ENCODE measurements at places on chromosomes 4 and X.

DNA sequence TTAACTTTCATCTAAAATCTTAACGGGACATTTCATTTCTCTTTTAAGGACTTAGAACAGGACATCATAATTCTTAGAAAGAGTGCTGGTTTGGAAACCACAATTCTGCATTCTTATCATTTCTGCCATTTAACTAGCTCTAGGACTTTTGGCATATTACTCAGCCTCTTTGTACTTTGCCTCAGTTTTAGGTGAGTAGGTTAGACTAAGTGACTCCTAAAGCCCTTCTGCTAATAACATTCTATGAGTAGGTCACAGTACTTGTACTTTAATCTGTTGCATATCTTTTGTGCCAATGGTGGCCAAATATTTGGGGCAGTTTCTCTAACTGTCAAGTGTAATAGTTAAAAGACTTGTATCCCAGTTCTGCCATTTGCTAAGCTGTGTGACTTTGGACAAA is 115.4 kb upstream of the NUDT6 start:
- DNase-seq, result no peak

DNA sequence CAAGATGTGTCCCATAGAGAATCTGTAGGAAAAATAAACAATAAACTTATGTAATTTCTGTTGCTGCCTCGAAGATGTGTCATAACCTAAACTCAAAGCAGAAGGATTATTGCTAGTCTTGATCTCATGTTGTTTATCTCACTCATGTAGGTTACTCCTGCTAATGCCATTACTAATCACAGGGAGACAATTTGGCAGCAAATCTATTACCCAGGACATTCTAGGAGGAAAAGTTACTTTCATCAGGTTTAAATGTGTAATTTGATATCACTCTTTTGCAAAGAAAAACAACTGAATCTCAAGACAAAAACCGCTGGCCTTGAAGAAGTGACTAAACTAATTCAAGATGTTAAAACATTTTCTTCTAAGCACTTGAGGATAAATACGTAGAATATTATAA is 34.0 kb downstream of the LDOC1 start:
- DNase-seq, result no peak

DNA sequence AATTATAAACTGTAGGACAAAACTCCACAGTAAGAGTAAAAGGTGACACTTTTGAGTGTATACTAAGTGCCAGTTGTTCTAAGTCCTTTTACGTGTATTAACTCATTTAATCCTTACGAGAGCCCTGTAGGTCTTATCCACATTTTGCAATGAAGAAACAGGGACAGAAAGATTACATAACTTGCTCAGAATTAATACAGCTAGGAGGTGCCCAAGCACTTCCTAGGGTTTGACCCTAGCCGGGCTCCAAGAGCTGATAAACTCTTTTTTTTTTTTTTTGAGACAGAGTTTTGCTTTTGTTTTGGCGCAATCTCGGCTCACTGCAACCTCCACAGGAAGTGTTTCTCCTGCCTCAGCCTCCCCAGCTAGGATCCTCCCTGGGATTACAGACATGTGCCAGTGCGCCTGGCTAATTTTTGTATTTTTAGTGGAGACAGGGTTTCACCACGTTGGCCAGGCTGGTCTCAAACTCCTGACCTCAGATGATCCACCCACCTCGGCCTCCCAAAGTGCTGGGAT is 110.4 kb downstream of the UBE2K start:
- no peak for DNase-seq

DNA sequence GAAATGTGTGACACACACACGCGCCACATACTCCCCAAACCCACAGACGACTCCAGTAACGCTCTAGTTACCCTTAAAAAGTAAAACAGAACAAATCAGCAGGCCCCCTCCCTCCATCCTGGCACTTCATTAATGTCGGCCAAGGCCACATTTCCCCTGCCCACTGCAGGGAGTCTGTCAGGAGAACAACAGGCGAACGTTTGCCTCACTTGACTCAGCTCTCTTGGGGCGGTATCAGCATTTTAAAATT is 671 bp upstream of the FHIP1A start:
- DNase-seq, result no peak

- no peak for DNase-seq
Observed at GRCh38 chrX:130118441-130119311, 8.4 kb upstream of the ELF4 start.

- no peak for DNase-seq
Observed at GRCh38 chr4:186345184-186345583, 79.2 kb downstream of the F11 start.

DNA sequence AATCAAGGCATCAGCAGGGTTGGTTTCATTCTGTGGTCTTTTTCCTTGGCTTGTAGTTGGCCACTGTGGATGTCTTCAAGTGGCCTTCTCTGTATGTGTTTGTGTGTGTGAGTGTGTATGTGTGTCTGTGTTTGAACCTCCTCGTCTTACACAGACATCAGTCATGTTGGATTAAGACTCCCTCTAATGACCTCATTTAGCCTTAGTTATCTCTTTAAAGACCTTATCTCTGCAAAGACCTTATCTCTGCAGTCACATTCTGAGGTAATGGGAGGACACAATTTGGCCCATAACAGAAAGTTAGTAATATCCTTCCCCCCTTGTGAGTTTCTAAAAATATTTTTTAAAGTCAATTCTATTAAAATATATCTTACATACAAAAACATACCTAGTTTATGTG is 126.7 kb downstream of the EMCN start:
- DNase-seq, result no peak

- no peak for DNase-seq
Observed at GRCh38 chrX:67104982-67105757, 438.7 kb upstream of the AR start.

- no peak for DNase-seq
Observed at GRCh38 chrX:150503898-150504219, 64.6 kb upstream of the MTM1 start.

DNA sequence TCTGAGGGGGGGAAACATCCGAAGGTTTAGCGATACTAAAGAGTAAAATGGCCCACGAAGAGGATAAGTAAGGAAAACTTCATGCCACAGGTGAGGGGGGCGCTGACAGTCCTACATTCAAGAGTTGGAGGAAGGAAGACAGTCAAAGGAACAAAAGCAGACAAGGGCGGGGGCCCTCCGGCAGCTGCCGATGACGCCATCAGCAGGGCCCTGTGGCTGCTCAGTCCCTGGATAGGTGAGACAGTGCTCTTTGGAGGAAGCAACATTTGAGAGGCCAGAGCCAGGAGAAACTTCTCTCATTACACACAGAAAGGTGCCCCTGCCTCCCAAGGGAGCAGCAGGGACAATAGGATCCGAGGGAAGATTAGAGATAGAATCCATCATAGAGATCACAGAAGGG is 41.5 kb downstream of the RAB40AL start:
- DNase-seq, result no peak

DNA sequence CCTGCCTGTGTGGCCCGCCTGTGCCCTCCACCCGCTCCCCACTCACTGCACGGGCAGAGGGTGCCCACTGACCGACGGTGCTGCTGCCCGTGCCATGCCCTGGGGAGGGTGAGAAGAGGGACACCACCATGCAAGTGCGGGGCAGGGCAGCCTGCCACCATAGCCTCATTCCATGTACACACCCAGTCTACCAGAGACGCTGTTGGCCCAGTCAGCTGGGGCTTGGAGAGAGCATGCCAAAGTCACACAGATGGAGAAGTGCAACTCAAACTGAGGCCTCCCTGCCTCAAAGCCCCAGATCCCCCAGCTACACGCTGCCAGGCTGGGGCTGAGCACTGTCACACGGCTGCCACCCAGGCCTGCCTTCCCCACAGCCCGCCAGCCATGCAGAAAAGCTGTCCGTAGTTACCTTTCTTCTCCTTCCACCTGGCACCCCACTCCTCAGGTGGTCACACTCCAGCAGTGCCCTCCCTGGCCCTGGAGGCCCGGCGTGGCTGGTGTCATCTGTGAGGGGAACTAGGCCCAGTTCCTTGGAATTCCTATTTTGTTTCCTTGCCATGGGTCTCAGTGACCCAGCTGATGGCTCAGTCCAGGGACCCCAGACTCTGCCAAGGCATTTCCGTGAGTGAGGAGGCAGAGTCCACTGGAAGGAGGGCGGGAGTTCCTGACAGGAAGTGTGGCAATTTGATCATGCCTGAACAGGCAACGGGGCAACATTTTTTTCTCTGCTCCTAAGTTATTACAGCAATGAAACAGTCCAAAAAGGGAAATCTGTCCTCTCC is at the start of gene SLC2A9:
Gene SLC2A9 (minus strand): TSS at position 627 of the 782 bp plus-strand sequence. CDS start 68 bp downstream, at position 559.
- DNase-seq, result no peak

DNA sequence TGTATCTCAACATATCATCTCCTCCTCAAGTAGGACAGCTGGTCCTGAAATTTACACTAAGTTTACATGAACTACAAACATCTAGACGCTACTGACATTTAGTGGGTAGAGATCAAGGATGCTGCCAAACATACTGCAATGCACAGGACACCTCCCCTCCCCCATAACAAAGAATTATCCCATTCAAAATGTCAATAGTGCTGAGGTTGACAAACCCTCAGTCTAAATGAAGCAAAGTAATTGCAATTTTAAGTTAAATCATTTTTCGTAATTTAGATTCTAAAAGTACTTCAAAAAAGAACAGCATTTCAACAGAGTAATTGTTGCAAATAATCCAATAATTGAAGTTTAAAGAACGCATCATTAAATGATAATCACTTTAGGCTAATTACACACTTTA is 1.2 kb downstream of the PRMT9 start:
- no peak for DNase-seq
